ENCODE measurements at places on chromosomes 12 and 14.

DNA sequence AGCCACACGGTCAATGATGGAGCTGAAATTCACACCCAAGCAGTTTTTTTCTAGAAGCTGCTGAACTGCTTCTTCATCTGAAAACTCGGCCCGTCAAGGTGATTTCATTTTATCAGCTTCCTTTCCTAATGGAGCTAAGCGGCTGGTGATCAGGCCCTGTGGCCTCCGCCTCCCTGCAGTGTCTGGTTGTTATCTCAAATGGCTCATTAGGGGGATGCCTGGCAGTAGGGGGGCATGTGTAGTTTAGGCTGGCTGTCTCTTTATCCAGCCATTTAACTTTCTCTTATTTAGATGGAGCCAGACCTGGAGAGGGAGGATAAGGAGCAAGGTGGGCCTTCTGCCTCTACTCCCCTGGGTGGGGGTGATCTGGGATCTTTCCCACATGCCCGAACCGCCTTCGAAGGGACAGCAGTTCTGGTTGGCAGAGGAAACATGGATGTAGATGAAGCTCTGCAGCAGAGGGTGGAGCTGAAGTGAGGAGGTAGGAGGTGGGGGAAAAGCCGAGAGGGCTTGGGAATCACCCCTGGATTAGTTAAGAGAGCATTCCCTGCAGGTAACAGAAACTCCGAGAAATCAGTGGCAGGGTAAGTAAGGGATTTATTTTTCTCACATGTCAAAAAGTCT, 64.4 kb downstream of the TGFB3 start:
- DNase-seq, result no peak

- DNase-seq, result no peak
Observed at GRCh38 chr14:50395448-50395847, 1.2 kb downstream of the CDKL1 start.

DNA sequence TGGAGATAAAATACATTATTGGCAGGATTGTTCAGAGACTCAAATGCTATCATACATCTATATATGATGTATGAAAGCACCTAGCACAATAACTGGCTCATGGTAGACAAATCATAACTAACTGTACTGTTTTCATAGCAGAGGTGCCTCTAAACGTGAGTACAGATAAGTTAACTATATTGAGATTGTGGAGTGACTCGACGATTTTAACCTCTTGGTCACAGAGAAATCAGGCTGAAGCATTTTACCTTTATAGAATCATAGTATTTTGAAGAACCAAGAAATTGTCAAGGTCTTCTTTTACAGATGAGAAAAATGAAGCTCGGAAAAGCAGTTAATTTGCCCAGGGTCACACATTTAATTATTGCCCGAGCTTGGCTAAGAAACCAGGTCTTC, 666 bp upstream of the DERA start:
- DNase-seq, result no peak

DNA sequence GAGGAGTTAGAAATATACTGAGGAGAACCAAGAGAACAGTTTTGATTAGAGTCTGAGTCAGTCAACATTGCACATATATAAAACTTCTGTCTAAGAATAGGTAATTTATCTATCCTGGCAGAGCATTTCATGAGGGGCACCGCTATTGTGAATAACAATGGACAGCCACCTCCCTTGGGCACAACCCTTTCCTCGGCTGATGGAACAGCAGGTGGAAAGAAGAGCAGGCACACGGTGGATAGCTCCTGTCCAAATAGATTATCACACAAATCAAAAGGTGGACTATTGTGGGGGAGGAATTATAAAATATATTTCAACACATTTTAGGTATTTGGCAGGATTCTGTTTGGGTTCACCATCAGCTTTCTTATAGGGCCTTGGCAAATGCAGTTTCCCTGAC, 84.0 kb upstream of the PTPRB start:
- no peak for DNase-seq

- no peak for DNase-seq
Observed at GRCh38 chr12:56935752-56936151, 1.5 kb upstream of the SDR9C7 start.

GRCh38 chr12:109294286-109294796, 14.7 kb downstream of the FOXN4 start:
- no peak for DNase-seq

- peak; percentile 81 for DNase-seq
Observed at GRCh38 chr12:3231399-3231876, 154.3 kb downstream of the TSPAN9 start.

- no peak for DNase-seq
Observed at GRCh38 chr14:23460960-23461359, 8.5 kb upstream of the NGDN start.

DNA sequence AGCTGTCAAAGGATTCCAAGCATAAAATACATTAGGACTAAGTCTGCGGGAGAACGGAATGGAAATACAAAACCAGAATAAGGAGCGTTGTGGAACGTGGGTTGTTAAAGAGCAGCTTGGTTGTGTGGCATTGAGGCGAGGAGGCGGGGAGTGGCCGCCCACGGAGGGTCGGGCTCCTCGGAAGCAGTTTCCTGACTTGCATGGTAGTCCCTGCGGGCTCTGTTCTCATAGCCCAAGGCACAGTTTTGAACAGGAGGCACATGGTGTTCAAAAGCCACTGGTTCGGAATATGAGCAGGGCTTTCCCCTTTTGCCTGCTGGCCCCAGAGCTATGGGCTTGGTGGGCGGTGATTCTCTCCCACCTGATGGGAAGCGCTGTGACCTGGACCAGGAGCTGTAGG, 12.2 kb downstream of the DDX51 start:
- no peak for DNase-seq

DNA sequence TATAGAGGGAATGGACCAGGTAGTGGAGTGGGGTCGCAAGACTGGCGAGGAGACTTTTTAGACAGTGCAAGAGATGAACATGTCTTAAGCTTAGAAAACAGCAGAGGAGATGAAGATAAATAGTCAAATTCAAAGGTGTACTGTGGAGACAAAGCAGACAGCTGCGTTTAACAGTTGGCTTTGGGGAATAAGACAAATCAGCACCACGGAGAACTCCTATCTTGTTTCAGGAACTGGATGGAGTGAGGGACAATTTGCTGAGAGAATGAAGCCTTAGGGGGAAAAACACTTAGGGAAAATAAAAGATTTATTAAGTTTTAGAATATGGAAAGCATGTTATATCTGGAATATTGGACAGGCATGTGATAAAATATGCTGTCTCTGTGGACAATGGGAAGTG, 458.8 kb downstream of the GLT1D1 start:
- no peak for DNase-seq

GRCh38 chr14:99347561-99347960, 75.6 kb upstream of the BCL11B start:
- DNase-seq, result no peak

GRCh38 chr12:119338593-119339363, 4.2 kb downstream of the CCDC60 start:
- no peak for DNase-seq

GRCh38 chr12:116247377-116247776, 30.1 kb downstream of the MED13L start:
- no peak for DNase-seq

GRCh38 chr12:47849261-47849660, 29.6 kb upstream of the HDAC7 start:
- no peak for DNase-seq

DNA sequence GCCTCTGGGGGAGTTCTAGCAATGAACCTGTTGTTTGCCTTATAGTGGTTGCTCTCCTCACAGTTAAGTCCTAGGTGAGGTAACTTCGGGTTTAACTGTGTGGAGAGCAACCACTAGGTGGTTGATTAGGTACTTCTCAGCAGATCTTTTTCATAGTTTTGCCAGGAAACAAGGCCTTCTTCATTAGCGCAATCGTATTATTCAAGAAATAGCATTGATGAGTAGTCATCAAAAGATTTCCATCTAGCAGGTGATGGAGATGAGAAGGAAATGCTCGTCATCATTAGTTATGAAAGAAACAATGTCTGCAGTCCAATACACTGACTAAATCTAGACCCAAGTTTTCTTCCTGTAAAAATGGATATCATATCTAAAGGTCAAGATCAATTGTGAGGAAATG, 923.3 kb downstream of the AACS start:
- no peak for DNase-seq

DNA sequence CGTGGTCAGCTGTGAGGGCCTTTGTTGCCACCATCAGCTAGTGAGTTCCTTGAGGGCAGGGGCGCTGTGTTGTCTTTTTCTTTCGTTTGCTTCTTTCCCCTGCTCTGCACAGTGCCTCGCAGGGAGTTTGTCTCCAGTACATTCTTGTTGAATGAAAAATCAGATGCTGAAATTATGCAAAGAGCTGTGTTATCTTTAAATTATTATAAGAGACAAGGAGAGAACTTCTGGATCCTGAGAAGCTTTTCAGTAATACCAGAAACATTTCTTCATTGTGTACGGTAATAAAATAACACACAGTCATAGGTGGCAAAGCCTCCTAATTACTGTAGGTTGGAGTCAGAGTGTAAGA, 14.9 kb downstream of the EML1 start:
- no peak for DNase-seq

GRCh38 chr14:86815341-86815740, 1177.6 kb downstream of the GALC start:
- no peak for DNase-seq

DNA sequence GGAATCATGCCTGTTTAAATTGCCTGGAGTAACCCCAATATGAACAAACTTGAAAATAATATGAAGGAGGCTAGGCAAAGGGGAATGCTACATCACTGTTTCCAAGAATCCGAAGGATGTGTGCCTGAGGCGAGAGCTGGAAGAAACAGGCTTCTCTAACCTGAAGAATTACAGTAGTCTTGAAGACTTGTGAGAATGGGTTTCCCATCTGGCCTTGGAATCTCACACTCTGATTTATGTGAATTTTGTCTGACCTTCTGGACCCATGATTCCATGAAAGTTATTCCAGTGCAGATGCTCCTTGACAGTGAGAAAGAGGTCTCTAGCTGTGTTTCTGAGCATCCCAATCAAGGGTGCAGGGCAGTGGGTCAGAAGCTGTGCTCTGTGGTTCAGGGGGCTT, 122.1 kb upstream of the PARP11 start:
- DNase-seq, result no peak

GRCh38 chr12:99985129-99985570, 414 bp upstream of the ANKS1B start:
- DNase-seq, result no peak

GRCh38 chr12:121520586-121521086, 60.2 kb downstream of the KDM2B start:
- DNase-seq, result no peak

DNA sequence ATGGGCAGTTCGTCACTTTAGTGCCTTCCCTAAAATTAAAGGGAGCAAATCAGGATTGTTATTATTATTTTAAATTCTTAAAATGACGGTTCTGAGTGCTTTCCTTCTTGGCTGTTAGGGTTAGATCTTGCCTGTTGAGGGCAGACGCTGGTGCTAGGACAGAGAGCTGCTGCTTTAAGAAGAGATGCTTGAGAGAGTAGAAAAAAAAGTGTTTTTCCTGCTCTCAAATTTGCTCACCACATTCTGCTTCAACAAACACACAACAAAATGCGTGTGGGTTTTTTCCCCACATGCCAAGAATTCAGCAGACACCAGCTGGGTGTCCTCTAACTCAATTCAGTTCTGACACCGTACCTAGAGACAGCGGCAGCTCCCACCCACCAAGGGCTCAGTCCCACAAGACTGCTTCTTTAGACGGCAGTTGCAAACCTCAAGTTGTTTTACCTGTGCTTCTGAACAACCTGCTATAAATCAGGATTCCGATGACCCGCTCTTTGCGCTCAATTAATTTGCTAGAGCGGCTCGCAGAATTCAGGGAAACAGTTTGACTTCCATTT, 75.8 kb upstream of the RIN3 start:
- DNase-seq, result no peak

- DNase-seq, result no peak
Observed at GRCh38 chr14:94638339-94638738, 26.1 kb downstream of the SERPINA3 start.

DNA sequence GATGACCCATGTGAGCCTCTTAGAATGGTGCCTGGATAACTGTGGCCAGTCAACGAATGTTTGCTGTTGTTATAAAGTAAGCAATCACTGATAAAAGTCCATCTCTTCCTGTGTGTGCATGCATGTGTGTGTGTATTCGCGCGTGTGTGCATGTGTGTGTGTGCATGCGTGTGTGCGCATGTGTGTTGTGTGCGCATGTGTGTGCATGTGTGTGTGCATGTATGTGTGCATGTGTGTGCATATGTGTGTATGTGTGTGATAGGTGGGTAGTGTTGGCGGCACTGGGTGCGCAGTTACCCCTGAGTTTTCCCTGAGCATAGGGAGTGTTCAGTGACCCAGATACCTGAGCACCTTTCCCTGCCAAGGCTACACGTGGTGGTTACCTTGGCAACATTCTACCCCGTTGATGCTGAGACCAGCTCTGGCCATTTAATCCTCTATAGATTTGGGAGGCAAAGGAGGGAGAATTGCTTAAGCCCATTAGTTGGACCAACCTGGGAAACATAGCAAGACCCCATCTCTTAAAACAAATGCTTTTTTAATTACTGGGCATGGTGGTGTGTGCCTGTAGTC, 137.8 kb downstream of the SLC15A4 start:
- no peak for DNase-seq

DNA sequence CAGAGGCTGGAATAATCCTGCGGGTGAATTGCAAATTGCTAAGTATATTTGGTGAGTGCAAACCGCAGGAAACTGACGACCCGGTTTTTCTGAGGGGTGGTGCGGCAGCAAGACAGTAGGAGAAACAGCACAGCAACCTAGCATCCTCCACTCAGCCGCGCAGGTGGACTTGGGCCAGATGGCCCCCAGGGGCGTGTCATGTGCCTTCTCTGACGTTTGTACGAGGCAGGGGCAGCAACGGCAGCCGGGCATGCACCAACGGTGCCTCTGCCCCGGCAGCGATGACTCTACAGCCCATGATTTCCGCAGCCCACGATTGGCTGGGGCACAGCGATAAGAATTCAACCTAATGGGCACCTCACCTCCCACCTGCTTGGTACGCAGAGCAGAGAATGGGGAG, 11.1 kb upstream of the CLEC2A start:
- DNase-seq, result no peak

DNA sequence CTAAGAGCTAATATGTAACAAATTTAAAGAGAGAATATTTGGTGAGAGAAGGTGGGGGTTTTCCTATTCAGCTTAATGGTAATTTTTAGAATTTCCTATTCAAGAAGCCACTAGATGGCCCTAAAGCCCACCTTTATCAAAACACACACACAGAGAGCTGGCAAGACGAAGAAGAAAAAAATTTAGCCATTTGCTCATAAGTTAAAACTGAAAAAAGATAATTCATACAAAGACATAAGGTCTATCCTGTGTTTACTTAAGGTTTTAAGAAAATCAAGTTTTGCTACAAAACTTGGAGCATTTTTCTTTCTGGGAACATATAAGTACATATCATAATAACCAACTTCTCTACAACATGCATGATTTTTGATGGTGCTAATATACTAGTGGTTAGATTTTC, 46.8 kb upstream of the PCED1B start:
- no peak for DNase-seq

- DNase-seq, result peak; percentile 51
Observed at GRCh38 chr12:2751686-2752085, 43.1 kb upstream of the FKBP4 start.

DNA sequence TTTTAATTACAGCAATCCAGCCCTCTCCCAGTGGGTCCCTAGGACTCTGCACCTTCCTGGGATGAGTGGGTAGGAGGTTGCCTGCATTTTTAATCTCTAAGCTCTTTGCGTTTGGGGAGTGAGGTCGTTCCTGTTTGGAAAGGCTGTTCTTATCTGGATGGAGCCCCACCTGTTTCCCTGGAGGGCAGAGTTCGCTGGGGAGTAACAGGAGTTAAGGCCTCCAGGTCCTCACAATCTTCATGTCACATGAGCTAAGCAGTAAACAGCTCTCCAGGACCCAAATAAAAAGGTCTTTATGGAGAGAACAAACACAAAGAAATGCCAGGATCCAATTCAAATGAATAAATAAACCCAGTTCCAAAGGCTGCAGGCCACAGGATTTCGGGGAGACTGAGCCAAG, 56.0 kb upstream of the RFLNA start:
- DNase-seq, result no peak

All from H1 (cell line).